ENCODE measurements at places on chromosomes 13 and 19. TPM values are rescaled to one million over a fixed set of nuclear protein-coding genes. Genes with fewer than 3 reads are reported as not detected.

- no peaks in the 10 kb centered on the region for H3K4me1 ChIP-seq
- no peaks in the 10 kb centered on the region for H3K36me3 ChIP-seq
- H3K27ac ChIP-seq = no peak overlapping the region
- no peak for DNase-seq
- no peak overlapping the region for H3K4me3 ChIP-seq
Measured at GRCh38 chr13:66443926-66444325, 786.2 kb downstream of the PCDH9 start.

- H3K27me3 ChIP-seq = no peaks in the 10 kb centered on the region
- no peaks in the 10 kb centered on the region for H3K4me1 ChIP-seq
- DNase-seq = no peak
- no peaks in the 10 kb centered on the region for H3K36me3 ChIP-seq
- H3K27ac ChIP-seq = no peak overlapping the region
Measured at GRCh38 chr13:37788346-37788745, 81.2 kb downstream of the TRPC4 start.

GRCh38 chr19:12695997-12696365 is 450 bp downstream of the FBXW9 start:
- no peaks in the 10 kb centered on the region for H3K27me3 ChIP-seq
- peaks cover 14% of the 10 kb centered on the region for H3K4me1 ChIP-seq
- peak overlapping the region; percentile 84 for H3K4me3 ChIP-seq
- no peak overlapping the region for H3K27ac ChIP-seq
- peak; percentile 29 for DNase-seq

Gene OR7D2
- total RNA-seq = 0.17 TPM

- no peaks in the 10 kb centered on the region for H3K36me3 ChIP-seq
- no peaks in the 10 kb centered on the region for H3K4me1 ChIP-seq
- no peaks in the 10 kb centered on the region for H3K27me3 ChIP-seq
- no peak for DNase-seq
Measured at GRCh38 chr13:43235028-43235427, 211.6 kb downstream of the DNAJC15 start.

Gene ALKBH7
- 58.5 TPM for total RNA-seq

- H3K36me3 ChIP-seq = peaks cover 5% of the 10 kb centered on the region
- H3K4me3 ChIP-seq = no peak overlapping the region
- H3K27me3 ChIP-seq = no peaks in the 10 kb centered on the region
- no peak for DNase-seq
- H3K4me1 ChIP-seq = peaks cover 22% of the 10 kb centered on the region
- H3K27ac ChIP-seq = no peak overlapping the region
Measured at GRCh38 chr13:51435002-51435578, 17.7 kb downstream of the INTS6 start.

DNA sequence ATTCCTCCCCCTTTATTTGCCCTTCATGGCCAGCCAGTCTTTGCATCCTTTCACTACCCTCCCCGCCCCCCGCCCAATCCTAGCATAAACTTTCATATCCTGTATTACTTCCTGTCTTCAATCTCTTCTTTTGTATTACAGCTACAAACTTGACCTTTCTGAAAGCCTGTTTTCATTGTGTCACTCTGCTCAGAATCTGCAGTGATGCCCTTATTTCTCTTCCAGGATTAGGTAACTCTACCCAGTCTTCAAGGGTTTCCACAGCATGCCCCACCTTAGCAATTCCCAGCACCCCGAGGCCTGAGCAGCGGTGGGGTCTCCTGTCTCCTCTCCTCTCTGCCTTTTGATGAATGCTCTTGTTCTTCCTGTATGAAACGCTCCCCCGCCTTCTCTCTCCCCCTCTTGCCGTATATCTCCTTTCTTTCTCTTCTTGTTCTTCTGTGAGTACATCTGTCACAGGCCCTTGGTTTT is 145.6 kb downstream of the SHISA2 start:
- peaks cover 5% of the 10 kb centered on the region for H3K4me1 ChIP-seq
- DNase-seq = peak; percentile 29
- H3K4me3 ChIP-seq = no peak overlapping the region

- peaks cover 21% of the 10 kb centered on the region for H3K4me1 ChIP-seq
Measured at GRCh38 chr13:113224486-113224885, 15.1 kb downstream of the CUL4A start.

DNA sequence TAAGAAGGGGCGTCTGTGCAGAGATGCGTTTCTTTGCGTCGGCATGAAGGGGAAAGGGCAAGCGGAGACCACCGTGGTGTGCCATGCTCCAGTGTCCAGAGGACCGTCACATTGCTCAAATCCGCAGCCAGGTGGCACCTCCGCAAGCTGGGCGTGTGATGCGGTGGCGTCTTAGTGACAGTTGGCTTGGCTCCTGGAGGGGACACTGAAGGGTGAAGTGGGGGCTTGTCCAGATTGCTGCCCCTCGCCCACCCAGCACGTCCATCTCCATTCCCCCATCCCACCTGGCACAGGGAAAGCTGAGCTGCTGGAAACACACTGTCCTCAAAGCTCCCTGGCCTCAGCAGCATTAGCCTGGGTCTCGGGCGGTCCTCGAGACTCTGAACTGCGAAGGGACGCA is 135.3 kb downstream of the SOX1 start:
- no peak overlapping the region for H3K27ac ChIP-seq
- no peaks in the 10 kb centered on the region for H3K36me3 ChIP-seq
- no peak for DNase-seq
- H3K27me3 ChIP-seq = peaks cover 31% of the 10 kb centered on the region
- H3K4me1 ChIP-seq = peaks cover 4% of the 10 kb centered on the region
- H3K4me3 ChIP-seq = no peak overlapping the region

- no peak overlapping the region for H3K27ac ChIP-seq
- peaks cover 12% of the 10 kb centered on the region for H3K27me3 ChIP-seq
- no peak for DNase-seq
- no peaks in the 10 kb centered on the region for H3K4me1 ChIP-seq
- H3K36me3 ChIP-seq = no peaks in the 10 kb centered on the region
Measured at GRCh38 chr13:110506396-110506795, 55.1 kb downstream of the RAB20 start.

GRCh38 chr19:18000915-18001776 is 6.8 kb upstream of the ARRDC2 start:
- peaks cover 22% of the 10 kb centered on the region for H3K4me1 ChIP-seq
- peak; percentile 95 for DNase-seq
- H3K4me3 ChIP-seq = peak overlapping the region; percentile 87
- H3K27ac ChIP-seq = peak overlapping the region; percentile 97
- peaks cover 9% of the 10 kb centered on the region for H3K36me3 ChIP-seq

Gene CGB3
- not detected for total RNA-seq

- no peaks in the 10 kb centered on the region for H3K4me1 ChIP-seq
- no peaks in the 10 kb centered on the region for H3K36me3 ChIP-seq
- no peak overlapping the region for H3K27ac ChIP-seq
- no peaks in the 10 kb centered on the region for H3K27me3 ChIP-seq
- no peak for DNase-seq
- H3K4me3 ChIP-seq = no peak overlapping the region
Measured at GRCh38 chr13:96252903-96253302, 163.0 kb downstream of the HS6ST3 start.

DNA sequence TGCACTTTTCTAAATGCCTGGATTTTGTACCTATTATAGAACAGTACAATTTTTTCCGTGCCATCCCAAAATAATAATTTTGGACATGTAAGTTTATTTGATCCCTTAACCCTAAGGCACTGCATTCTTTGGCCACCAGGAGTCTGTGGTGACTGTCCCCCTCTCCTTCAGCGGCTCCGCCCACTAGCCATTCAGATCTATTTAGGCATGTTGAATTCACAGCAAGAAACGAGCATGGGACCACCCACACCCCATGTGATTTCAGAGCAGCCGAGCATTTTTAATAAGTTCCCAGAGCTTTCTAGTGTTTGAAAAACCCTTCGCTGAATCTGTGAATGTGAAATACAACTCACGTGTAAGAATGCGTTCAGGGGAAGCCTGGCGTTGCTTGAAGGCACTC is 567.5 kb downstream of the MYO16 start:
- H3K27ac ChIP-seq = no peak overlapping the region
- no peaks in the 10 kb centered on the region for H3K36me3 ChIP-seq
- H3K4me1 ChIP-seq = no peaks in the 10 kb centered on the region

GRCh38 chr13:35812736-35813135 is 318.4 kb downstream of the DCLK1 start:
- H3K4me3 ChIP-seq = no peak overlapping the region
- H3K27ac ChIP-seq = no peak overlapping the region
- DNase-seq = no peak
- H3K36me3 ChIP-seq = no peaks in the 10 kb centered on the region
- H3K27me3 ChIP-seq = no peaks in the 10 kb centered on the region
- no peaks in the 10 kb centered on the region for H3K4me1 ChIP-seq

GRCh38 chr19:17025361-17025760 is 1.2 kb downstream of the CPAMD8 start:
- peaks cover 9% of the 10 kb centered on the region for H3K36me3 ChIP-seq
- no peak for DNase-seq
- H3K27me3 ChIP-seq = peaks cover 42% of the 10 kb centered on the region

DNA sequence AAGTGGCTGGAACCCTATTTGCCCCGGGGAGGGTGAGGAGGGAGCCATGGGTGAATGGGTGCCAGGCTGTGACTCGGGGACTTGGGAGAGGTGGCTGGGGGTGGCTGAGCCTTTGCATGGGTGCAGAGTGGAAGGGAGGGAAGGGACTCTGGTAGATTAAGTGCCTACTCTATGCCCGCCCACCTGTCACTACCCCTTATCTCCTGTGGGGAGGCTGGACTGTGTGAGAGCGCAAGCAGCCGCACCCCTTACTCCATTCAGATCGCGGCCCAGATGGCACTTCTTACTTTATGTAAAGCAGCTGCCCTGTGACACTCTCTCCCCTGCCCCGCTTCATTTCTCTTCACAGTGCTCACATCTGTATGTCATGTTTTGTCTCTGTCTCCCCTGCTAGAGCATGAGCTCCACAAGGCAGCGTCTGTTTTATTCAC is 2.9 kb downstream of the KASH5 start:
- H3K36me3 ChIP-seq = no peaks in the 10 kb centered on the region
- no peak for DNase-seq
- no peak overlapping the region for H3K4me3 ChIP-seq
- peaks cover 19% of the 10 kb centered on the region for H3K4me1 ChIP-seq
- peaks cover 2% of the 10 kb centered on the region for H3K27me3 ChIP-seq

GRCh38 chr13:109323338-109323737 is 463.0 kb downstream of the IRS2 start:
- H3K27me3 ChIP-seq = no peaks in the 10 kb centered on the region
- no peaks in the 10 kb centered on the region for H3K36me3 ChIP-seq

Gene FGF22
- 0.14 TPM for total RNA-seq

GRCh38 chr19:3866910-3867638 is 1.8 kb downstream of the ZFR2 start:
- no peak overlapping the region for H3K27ac ChIP-seq
- H3K4me3 ChIP-seq = no peak overlapping the region
- H3K36me3 ChIP-seq = peaks cover 2% of the 10 kb centered on the region
- peaks cover 30% of the 10 kb centered on the region for H3K27me3 ChIP-seq
- no peaks in the 10 kb centered on the region for H3K4me1 ChIP-seq
- DNase-seq = no peak

DNA sequence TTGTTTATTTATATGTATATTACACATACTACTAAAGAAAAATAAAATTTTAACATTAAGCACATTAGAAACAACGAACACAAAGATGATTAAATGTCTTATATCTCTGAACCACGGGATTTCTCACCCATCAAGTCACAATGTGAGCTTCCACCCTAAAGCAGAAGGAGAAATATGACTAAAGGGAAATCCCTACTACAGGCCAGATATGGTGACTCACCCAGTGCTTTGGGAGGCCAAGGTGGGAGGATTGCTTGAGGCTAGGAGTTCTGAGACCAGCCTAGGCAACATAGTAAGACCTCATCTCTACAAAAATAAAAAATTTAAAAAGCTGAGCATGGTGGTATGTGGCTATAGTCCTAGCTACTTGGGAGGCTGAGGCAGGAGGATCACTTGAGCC is 24.6 kb downstream of the DCT start:
- H3K4me3 ChIP-seq = no peak overlapping the region
- H3K4me1 ChIP-seq = no peaks in the 10 kb centered on the region
- peak; percentile 54 for DNase-seq

Gene TMPRSS9
- not detected for total RNA-seq

DNA sequence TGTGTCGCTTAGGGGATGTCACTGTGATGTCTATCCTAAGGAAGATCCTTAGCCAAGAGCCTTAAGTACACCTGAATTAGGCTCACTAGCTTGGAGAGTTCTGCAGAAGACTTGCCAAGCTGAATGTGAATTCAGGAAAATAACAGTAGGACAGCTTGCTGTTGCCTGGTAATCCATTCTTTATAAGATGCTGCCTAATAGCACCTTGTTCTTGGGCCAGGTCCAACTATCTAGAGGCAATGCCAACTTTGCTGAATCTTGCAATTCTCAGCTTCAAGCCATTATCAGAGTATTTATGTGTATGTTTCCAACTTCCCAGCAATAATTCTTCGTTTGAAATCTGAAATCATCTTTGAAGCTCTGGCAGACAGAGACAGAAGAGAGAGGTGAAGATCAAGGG is 102.8 kb downstream of the PCDH17 start:
- H3K27me3 ChIP-seq = no peaks in the 10 kb centered on the region
- H3K27ac ChIP-seq = no peak overlapping the region
- no peaks in the 10 kb centered on the region for H3K4me1 ChIP-seq
- H3K36me3 ChIP-seq = no peaks in the 10 kb centered on the region
- no peak for DNase-seq
- no peak overlapping the region for H3K4me3 ChIP-seq

Gene MYBPC2
- total RNA-seq = 0.38 TPM

DNA sequence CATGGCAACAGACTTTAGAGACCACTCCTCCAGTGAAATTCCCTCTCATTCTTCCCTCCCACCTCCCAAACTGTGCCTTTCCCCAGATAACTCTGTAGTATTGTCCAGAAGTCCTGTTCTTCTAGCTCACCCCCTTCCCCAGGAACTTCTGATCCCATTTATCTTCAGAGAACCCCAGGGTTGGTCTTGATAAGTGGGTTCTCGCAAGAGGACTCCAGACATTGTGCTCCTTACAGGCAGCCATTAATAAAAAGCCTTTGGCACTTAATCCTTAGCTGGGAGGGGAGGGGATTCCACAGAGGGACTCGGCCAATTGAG is 1.9 kb downstream of the LTBP4 start:
- peaks cover 69% of the 10 kb centered on the region for H3K4me1 ChIP-seq
- H3K36me3 ChIP-seq = no peaks in the 10 kb centered on the region
- H3K4me3 ChIP-seq = peak overlapping the region; percentile 5
- H3K27me3 ChIP-seq = peaks cover 22% of the 10 kb centered on the region

DNA sequence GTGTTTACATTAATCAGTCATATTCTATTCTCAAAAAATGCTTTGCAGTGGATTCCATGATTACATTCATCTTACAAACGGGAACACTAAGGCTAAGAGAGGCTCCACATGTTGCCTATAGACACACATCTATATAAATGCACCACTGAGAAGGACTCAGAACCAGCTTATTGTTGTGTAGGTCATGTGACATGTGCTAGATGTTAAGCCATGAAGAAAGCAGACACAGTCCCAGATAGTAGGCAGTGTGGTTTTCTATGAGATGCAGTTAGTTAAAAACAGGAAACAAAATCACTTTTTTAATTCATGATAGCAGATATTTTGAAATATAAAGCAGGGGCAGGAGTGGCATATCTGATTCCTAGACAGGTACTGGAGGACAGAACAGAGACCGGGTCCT is 10.7 kb downstream of the SIGLEC6 start:
- H3K4me3 ChIP-seq = no peak overlapping the region
- peaks cover 26% of the 10 kb centered on the region for H3K27me3 ChIP-seq
- H3K27ac ChIP-seq = no peak overlapping the region
- no peak for DNase-seq
